ENCODE measurements at places on chromosomes 13 and 19.
A peak's percentile ranks its signal among the peaks of the same experiment; 100 is the strongest.

GRCh38 chr13:111247552-111247951, 72.9 kb upstream of the TEX29 start:
- DNase-seq = no peak

GRCh38 chr13:28415994-28416421, 78.9 kb downstream of the FLT1 start:
- DNase-seq = no peak

GRCh38 chr19:13116282-13117175, at the start of gene TRMT1:
Gene TRMT1, minus strand, starts transcription at chr19:13116740. Its CDS starts 341 bp downstream, at chr19:13116399.
- DNase-seq = peak; percentile 83

- DNase-seq = no peak
These were observed 22.1 kb downstream of the VASP start for GRCh38 chr19:45529420-45529785.

GRCh38 chr13:35693134-35693784, 216.8 kb upstream of the MAB21L1 start:
- DNase-seq = no peak

GRCh38 chr19:49340069-49340864, 5.1 kb downstream of the CD37 start:
- no peak for DNase-seq

GRCh38 chr19:46494941-46495785, 504 bp downstream of the PNMA8B start:
- DNase-seq = no peak

GRCh38 chr19:49809160-49809940, 3.7 kb downstream of the FUZ start:
- peak; percentile 10 for DNase-seq

GRCh38 chr13:98565726-98566565, 11.0 kb downstream of the STK24 start:
- no peak for DNase-seq

DNA sequence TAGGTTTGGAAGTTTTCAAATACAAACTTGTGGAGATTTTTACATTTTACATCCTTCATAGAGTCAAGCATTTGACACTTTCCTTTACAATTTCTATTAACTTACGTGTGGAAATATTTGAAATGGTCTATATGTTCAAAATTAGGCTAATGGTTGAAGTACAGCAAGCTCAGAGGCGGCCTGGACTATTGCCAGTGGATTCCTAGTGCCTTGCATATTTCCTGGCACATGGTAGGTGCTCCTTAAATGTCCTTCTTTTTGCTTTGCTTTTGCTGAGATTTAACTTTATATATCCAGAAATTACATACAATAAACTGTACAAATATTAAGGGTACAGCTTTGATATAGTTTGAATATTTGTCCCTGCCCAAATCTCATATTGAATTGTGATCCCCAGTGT, 93.9 kb downstream of the UBL3 start:
- no peak for DNase-seq

DNA sequence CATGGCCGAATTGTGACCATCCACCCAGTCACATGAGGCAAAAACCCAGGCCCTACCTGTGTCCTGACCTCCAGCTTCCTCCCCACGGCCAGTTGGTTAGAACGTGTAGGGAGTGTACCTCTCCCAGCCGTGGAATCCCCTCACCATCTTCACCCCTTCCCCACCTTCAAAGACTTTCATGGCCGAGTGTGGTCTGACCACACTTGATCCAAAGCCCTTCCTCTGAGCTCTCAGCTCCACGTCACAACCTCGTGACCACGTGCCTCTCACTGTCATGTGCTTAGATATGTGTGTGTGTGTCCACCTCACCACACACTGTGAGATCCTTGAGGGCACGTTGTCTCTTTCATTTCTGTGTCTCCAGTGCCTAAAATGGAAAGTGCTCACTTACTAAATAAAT, 48.6 kb upstream of the UBE2L5 start:
- no peak for DNase-seq

DNA sequence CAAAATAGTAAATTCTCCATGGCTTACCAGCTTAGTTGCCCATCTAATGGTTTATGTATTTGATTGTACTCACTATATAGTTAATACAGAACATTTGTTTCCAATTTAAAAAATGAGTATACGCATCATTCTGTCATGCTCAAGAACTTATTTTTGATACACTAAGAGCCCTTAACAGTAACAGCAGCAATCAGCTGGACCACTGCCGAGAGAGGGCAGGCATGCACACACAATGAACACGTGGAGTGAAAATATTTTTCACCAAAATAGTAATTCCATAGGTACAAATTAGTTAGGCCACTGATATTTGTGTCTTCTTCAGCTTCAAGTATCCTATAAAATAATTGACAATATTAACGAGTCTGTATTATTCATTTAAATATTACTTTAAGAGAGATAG, 109.9 kb downstream of the KLF12 start:
- DNase-seq = no peak

GRCh38 chr13:30676672-30677071, 58.7 kb upstream of the ALOX5AP start:
- DNase-seq = no peak

DNA sequence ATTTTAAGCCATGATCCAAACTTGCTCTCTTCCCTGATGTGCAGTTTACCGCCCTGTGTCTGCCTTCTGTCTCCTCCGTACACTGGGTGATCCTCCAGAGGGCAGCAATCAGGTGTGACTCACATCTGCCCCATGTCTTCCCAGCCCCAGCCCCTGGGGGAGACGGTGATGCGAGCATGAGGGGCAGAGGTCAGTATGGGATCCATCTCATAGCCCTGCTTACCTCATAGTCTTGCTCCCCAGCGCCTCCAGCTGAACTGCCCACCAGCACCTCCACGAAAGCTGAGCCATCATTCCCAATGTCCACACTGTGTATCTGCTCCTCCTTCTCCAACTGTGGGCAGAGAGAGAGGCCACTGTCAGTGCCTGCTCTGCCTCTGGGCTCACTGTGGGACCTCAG, 14.6 kb downstream of the XRCC1 start:
- DNase-seq = no peak

GRCh38 chr19:53045536-53045935, 996 bp downstream of the ERVV-2 start:
- no peak for DNase-seq

DNA sequence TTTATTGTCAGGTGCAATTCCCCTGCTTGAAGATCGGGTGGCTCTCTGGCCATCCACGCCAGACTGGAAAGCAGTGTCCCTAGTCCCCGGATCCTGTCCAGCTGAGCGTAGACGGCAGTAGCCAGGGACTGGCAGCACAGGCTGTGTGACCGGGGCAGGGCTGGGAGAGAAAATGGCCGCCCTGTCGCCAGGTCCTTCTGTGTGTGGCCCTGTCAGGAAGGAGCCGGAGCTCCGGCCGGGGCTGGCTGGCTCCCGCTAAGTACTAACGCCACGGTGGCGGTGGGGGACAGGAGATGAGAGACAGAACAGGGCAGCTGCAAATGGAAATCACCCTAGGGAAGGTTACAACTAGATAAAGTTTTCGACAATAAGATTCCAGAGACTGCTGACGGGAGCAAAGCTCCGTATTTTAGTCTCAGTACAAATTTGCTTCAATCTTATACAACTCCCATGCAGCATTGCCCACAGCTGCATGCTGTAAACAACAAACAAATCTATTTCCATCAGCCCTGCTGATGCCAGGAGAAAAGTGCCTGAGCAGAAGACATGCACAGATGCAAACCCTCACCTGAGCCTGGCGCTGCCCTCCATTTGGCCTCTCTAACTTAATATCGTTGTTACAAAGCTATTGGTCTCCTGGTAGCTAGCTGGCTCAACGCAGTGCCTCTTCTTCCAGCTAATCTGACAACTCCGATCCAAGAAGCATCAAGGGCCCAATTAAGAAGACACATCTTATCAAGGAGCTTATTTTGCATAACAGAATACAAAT, 253.0 kb downstream of the TSHZ3 start:
- DNase-seq = no peak

- no peak for DNase-seq
These were observed 13.4 kb upstream of the GJB2 start for GRCh38 chr13:20206065-20206697.

- DNase-seq = no peak
These were observed 205.4 kb downstream of the PDS5B start for GRCh38 chr13:32791545-32792172.

- DNase-seq = no peak
These were observed 38.9 kb downstream of the LACC1 start for GRCh38 chr13:43918636-43919035.

- DNase-seq = no peak
These were observed 5.9 kb downstream of the IGLON5 start for GRCh38 chr19:51317376-51317775.

- DNase-seq = no peak
These were observed 333.2 kb upstream of the ZNF507 start for GRCh38 chr19:32012206-32012605.

GRCh38 chr13:46341112-46341711, 45.8 kb downstream of the RUBCNL start:
- no peak for DNase-seq

DNA sequence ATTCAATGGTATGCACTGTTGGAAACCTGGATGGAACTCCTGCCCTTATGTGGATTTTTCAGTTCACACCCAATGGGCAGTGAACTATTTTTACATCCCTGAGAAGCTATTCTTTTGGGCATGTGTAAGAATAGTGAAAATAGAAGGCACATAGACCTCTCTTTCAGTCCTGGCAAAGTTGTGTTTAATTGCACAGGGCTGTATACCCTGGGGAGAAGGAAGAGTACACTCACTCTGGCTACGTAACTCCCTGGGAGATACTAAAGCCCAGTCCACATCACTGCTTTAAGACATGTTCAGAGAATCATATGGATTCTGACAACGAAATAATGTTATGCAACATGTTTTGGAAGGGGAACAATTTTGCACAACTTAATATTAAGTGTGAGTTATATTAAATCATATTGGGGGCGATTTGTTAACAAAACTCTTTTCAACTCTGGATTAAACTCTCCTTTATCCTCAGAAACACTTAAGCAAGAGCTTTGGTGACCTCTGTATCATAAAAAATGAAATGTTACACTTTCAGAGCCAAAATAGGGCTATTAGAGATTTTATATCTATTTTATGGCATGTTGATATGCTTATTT, 166.1 kb downstream of the DCT start:
- no peak for DNase-seq

DNA sequence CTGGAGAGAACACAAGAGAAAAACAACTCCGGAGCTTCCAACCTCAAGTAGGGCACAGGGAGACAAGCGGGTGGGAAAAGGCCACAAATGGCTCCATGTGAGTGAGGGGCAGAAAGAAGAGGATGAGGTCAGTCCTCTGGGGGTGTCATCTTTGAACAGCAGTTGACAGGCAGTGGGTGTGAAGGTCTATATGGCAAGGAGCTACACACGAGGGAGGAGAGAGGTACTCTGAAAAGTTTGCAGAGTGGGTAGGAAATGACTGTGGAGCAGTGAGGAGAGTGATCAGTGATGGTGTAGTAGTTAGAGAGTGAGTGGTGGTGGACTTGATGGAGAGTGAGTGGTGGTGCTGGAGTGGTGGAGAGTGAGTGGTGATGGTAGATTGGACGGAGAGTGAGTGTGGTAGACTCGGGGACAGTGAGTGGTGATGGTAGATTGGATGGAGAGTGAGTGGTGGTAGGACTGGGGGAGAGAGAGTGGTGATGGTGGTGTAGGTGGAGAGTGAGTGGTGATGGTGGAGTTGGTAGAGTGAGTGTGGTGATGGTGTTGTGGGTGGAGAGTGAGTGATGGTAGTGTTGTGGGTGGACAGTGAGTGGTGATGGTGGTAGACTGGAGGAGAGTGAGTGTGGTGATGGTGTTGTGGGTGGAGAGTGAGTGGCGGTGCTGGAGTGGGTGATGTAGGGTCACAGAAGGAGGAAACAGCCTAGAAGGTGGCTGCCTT, 4.0 kb downstream of the TFDP1 start:
- DNase-seq = no peak

DNA sequence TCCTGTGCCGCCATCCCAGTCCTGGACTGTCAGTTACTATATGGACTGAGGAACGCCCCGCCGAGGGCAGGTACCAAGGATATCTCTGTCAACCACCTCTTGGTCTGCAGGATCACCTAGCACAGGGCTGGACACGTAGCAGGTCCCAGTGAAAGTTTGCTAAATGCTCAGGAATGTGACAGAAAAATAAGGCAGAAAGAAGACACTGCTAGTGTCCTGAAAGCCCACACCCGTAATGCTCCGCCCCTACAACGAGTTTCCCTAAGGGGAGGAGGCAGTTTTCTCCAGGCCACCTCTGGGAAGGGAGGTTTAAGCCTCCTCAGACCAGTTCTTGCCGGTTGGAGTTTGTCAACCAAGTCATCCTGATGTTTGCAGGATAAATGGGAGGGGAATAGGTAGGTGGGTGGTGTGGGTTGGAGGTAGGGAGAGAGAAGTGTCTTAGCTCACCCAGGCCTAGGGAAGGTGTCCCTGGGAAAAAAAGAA, 1.7 kb upstream of the SERTAD3 start:
- DNase-seq = no peak

DNA sequence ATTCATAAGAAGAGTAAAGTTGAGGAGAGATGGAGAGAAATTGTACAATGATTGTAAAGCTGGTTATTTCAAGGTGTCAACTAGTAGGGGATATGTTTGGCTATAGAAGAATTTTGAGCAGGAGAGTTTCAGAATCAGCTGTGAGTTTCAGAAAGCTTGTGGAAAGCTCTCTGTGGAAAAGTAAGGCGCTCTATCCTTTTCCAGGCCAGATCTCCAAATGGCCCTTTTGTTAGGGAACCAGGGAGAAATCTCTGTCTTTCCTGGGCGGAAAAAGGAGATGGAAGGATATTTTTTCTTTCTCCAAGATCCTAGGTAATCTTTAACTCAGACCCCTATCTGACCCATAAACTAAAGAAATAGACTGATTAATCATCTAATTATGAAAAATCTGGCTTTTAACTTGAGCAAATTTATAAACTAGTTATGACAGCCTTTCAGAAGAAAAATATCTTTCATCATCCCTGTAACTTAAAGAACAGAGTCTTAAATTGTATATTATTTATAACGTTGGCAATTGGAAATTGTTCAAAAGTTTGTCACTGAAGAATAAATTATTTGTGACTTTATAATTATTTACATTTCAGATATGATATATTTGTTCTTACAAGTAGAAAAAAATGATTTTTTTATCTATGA, 34.5 kb downstream of the SPRY2 start:
- no peak for DNase-seq

GRCh38 chr13:35499676-35500075, 23.2 kb upstream of the MAB21L1 start:
- DNase-seq = no peak

DNA sequence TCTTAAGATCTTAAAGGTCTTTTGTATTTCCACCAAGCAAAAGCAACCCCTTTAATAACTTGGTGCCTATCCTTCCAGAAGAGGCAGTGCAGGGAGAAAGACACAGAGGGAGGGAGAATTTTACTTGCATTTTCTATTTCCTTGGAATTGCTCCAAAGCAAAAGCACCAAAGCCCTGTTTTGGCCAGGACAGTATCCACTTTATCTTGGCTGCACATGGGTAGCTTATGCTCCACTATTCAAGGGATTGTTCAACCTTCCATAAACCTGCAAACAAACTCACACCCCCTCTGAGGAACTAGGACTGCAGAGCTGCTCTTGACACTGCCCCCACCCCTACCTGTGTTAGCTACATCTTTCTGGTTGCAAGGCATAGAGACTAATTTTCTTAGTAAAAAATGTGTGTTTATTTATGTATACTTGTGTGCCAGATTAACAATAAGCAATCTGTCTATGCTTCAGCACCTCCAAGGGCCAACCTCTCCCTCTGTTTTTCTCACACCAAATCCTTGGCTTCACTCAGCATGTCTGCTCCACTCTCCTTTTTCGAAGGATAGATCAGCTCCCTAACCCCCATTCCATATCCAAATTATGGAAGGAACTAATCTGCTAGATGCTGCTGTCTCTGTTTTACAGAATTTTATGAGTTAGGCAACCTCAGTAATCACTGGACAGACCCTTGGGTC, 68.1 kb upstream of the KLF12 start:
- DNase-seq = no peak

All from stimulated activated CD4-positive, alpha-beta T cell treated with anti-CD3 and anti-CD28 coated beads, Interleukin-1b, Interleukin-23, amount 100 ng/mL, for 1 hour (primary cell).